ENCODE measurements at places on chromosomes 1 and 21. TPM values are rescaled to one million over a fixed set of nuclear protein-coding genes. Genes with fewer than 3 reads are reported as not detected.

DNA sequence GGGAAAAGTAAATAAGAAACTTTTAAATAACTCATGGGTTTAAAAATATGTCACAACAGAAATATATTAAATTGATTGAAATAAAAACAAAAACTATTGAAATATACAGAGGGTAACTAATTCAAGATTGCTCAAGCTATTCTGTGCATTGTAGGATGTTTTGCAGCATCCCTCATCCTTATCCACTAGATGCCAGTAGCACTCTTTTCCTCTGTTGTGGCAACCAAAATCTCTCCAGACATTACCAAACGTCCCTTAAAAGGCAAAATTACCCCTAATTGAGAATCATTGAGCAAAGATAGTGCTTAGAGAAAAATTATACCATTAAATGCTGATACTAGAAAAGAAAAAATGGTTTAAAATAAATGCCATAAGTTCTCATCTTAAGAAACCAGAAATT, 682.6 kb downstream of the RWDD3 start:
- H3K27me3 ChIP-seq = no peaks in the 10 kb centered on the region
- DNase-seq = no peak
- H3K27ac ChIP-seq = no peak overlapping the region
- H3K36me3 ChIP-seq = no peaks in the 10 kb centered on the region
- H3K4me3 ChIP-seq = no peak overlapping the region
- no peaks in the 10 kb centered on the region for H3K4me1 ChIP-seq

NCAM2 gene
- 43.4 TPM for total RNA-seq

GRCh38 chr1:153985341-153985912, 712 bp downstream of the RAB13 start:
- DNase-seq = peak; percentile 73
- H3K4me3 ChIP-seq = peak overlapping the region; percentile 45
- H3K27me3 ChIP-seq = no peaks in the 10 kb centered on the region

GRCh38 chr21:36825658-36826057, 126.7 kb downstream of the SIM2 start:
- H3K27me3 ChIP-seq = no peaks in the 10 kb centered on the region
- no peaks in the 10 kb centered on the region for H3K36me3 ChIP-seq
- no peaks in the 10 kb centered on the region for H3K4me1 ChIP-seq
- no peak overlapping the region for H3K27ac ChIP-seq
- no peak overlapping the region for H3K4me3 ChIP-seq
- no peak for DNase-seq

DNA sequence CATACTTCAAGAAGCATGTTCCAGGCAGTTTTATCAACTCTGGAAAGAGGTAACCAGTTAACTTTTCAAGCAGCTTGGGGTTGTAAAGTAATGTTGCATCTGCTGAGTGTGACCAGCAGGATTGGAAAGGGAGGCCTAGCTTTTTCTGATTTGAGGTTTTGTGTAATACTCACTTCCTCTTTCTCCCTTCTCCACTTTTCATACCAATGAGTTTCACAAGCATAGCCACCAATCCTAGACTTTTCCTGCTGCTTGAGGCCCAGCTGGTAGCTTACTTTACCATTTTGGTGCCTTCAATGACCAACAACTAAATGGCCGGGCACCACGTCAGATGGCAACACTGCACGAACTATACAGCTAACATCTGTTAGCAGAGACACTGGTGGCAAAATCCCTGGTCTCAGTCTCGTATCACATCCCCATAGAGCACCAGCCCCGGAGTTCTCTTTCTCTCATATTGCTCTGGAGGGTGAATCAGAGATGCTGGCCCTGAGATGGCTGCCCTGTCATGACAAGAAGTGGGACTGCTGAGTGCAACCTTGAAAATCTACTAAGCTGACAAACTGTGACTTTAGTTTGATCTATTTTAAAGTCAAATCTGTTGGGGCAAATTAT, 14.8 kb upstream of the GPR88 start:
- no peaks in the 10 kb centered on the region for H3K4me1 ChIP-seq
- no peak overlapping the region for H3K27ac ChIP-seq
- no peak overlapping the region for H3K4me3 ChIP-seq
- H3K36me3 ChIP-seq = no peaks in the 10 kb centered on the region

- DNase-seq = no peak
- no peaks in the 10 kb centered on the region for H3K36me3 ChIP-seq
- no peaks in the 10 kb centered on the region for H3K4me1 ChIP-seq
Observed at GRCh38 chr1:20380616-20381035, 90.0 kb downstream of the VWA5B1 start.

GRCh38 chr1:207470927-207471326, 16.8 kb downstream of the CR2 start:
- H3K27ac ChIP-seq = no peak overlapping the region
- DNase-seq = no peak
- no peak overlapping the region for H3K4me3 ChIP-seq
- H3K36me3 ChIP-seq = no peaks in the 10 kb centered on the region
- H3K4me1 ChIP-seq = no peaks in the 10 kb centered on the region

OR2L2 gene
- not detected for total RNA-seq

DNA sequence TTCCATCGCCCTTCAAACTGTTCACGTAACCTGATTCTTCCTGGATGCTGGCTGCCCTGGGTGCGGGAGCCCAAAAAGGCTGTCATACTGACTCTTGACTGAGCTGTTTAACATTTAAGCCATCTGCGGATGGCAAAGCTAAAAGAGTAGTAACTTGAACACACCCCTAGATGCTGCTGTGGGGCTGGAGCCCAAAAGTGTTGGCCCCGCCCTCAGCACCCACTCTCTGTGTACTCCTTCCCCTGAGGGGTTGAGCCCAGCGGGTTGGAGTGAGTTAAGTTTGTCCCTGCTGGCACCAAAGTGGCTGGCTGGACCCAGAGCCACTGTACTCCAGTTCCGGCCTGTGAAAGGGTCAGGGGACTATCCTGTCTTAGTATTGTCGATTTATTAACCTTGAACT, 640.6 kb downstream of the PTPRU start:
- H3K27me3 ChIP-seq = no peaks in the 10 kb centered on the region
- DNase-seq = no peak
- no peaks in the 10 kb centered on the region for H3K4me1 ChIP-seq
- no peak overlapping the region for H3K4me3 ChIP-seq
- no peak overlapping the region for H3K27ac ChIP-seq

SPRR2F gene
- 2.8 TPM for total RNA-seq

DNA sequence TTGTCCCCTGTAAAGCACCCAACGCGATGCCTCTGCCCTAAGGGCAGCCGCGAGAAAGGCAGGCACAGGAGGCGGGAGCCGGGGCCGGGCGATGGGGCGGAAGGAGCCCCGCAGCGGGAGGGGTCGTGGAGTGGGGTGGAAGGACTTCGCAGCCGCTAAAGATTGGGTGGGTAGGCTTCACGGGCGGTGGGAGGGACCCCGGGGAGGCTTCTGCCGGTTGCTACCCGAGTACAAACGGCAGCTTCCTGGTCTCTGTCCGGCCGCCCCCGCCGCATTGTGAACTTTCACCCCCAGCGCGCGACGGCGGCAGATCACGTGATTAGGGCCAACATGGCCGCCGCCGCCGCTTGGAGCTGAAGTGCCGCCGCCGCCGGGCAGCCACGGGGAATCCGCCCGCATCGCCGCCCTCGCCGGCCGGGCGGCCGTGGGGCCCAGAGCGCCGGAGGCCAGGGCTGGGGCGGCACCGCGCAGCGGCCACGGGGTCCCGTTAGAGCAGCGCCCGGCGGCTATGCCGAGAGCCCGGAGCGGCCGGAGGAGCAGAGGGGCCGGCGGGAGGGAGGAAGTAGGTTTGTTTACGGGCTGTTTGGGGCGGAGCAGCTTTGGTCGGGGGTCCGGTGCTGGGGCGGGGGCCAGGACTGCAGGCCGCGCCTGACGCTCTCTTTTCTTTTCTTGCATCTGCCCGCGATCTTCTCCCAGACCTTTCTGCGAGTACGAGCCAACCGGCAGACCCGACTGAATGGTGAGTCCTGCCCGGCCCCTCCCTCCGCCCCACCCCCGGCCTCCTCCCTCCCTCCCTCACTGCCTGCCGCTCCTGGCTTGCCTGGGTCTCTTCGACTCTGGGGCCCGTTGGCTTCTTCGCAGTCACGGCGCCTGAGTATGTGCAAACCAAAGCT, 42.4 kb downstream of the TMEM53 start:
- DNase-seq = peak; percentile 90
- peak overlapping the region; percentile 54 for H3K4me3 ChIP-seq
- H3K27me3 ChIP-seq = no peaks in the 10 kb centered on the region
- H3K4me1 ChIP-seq = peaks cover 9% of the 10 kb centered on the region

GRCh38 chr1:117105722-117106121, 15.8 kb downstream of the TRIM45 start:
- H3K4me3 ChIP-seq = no peak overlapping the region
- no peaks in the 10 kb centered on the region for H3K27me3 ChIP-seq
- H3K36me3 ChIP-seq = no peaks in the 10 kb centered on the region
- H3K27ac ChIP-seq = no peak overlapping the region
- no peak for DNase-seq
- H3K4me1 ChIP-seq = no peaks in the 10 kb centered on the region

TMEM63A gene
- total RNA-seq = 71.2 TPM

GRCh38 chr1:9960706-9961562, 17.7 kb downstream of the NMNAT1 start:
- H3K4me1 ChIP-seq = no peaks in the 10 kb centered on the region
- DNase-seq = no peak
- no peaks in the 10 kb centered on the region for H3K27me3 ChIP-seq
- H3K27ac ChIP-seq = no peak overlapping the region
- H3K4me3 ChIP-seq = no peak overlapping the region

- no peak overlapping the region for H3K4me3 ChIP-seq
- no peaks in the 10 kb centered on the region for H3K4me1 ChIP-seq
- no peaks in the 10 kb centered on the region for H3K36me3 ChIP-seq
- no peak overlapping the region for H3K27ac ChIP-seq
- no peak for DNase-seq
- no peaks in the 10 kb centered on the region for H3K27me3 ChIP-seq
Observed at GRCh38 chr1:48627486-48627885, 149.2 kb downstream of the BEND5 start.

DNA sequence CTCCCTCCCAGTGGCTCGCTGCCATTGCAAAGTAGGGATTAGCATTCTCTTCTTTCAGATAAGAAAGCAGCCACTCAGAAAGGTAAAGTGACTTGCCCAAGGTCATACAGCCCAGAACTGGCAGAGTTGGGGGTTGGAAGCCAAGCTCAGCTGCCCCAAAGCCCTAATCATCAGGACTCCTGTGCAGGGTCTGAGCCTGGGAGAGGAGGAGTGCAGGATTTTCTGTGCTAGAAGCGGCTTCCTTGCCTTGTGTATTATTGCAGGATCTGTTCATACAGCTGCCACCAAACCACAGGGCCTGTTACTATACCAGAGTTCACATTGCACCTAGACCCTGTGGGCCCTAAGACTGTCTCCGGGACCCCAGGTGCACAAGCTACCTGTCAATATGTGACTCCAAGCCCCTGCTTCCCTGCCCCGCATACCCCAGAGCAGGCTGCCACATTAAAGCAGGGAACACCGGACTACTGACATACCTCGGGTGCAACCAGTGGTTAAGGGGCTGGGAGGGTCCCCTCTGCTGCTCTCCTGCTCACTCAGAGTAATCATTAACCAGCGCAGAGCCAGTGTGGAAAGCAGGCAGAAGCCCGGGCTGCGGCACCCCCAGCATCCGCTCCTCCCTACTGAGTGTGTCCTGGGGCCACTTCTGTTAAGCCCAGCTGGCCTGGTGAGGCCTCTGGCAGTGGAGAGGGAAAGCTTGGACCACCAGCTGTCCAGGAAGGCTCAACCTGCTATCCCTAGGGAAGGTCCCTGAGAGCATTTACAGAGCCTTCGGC, 15.8 kb downstream of the HSPG2 start:
- DNase-seq = no peak
- no peaks in the 10 kb centered on the region for H3K27me3 ChIP-seq
- H3K4me3 ChIP-seq = no peak overlapping the region

IL24 gene
- total RNA-seq = not detected

DNA sequence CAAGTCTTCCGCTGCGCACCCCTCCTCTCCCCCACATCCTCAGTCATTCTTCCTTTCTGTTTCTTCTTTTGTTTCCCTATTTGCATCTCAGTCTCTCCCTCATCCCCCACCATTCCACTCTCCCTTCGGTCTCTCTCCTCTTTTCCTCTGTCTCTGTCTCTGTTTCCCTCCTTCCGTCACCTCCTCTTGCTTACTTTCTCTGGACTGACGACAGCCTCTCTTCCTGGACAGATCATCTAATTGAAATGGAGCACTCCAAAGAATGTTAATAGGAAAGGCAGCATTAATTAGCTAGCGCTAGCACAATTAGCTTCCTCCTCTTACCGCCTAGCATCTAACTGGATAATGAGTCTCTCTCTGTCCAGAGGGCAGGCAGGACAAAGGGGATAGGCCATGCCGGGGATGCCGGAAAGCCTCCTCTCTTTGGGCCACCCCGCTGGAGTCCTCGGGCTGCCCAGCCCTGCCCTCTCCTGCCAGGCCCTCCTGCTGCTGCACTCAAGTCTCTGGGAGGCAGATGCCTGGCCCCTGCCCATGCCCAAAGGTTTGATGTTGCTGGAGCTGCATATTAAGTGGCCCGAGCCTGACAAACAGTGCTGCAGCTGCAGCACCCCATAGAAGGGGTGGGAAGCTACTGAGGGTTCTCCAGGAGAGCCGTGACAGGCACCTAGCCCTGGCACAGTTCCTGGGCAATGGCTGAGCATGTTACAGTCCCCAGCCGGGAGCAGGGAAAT, 20.8 kb downstream of the DISP3 start:
- no peaks in the 10 kb centered on the region for H3K36me3 ChIP-seq
- H3K4me1 ChIP-seq = no peaks in the 10 kb centered on the region
- H3K27ac ChIP-seq = no peak overlapping the region
- H3K27me3 ChIP-seq = no peaks in the 10 kb centered on the region
- no peak for DNase-seq

OLFML2B gene
- total RNA-seq = 13.0 TPM

DMBX1 gene
- total RNA-seq = not detected

DNA sequence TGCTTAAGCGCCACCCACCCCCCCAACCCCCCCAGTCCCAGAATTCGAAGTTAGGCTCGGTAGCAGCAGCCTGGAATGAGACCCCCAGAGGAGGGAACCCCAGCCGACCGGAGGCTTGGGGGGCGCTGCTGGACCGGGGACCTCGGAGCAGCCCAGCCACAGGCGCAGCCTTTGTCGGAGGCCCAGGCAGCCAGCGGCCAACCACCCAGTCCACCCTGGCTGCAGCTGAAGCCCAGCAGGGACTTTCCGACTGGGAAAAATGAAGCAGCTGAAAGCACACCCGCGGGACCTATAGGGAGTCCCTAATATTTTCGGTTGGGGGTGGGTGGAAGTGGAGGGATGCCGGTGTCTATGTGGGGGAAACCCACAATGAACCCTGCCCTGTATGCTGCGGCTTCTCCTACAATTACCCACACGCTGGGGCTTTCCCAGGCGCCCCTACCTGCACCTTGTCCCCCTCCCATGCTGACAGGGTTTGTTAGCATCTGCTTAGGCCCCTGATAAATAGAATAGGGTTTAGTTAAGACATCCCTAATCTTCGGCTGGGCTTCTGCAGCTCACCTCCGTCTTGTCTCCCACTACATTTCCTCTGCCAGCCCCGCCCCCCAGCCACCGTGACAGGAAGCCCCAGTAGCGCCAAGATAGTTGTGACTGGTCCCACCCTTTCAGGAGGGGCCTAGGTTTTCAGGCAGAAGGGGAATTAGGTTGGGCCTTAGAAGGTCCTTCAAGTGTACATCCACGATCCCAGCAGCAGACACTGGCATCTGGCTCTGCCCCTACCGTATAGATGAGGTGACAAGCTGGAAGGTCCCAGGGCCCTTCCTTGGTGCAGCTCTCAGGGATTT, 838 bp downstream of the CCDC28B start:
- peak; percentile 68 for DNase-seq
- H3K27ac ChIP-seq = peak overlapping the region; percentile 90
- peak overlapping the region; percentile 51 for H3K4me3 ChIP-seq

SLAMF9 gene
- total RNA-seq = not detected

Data from uterus (tissue), 4 donors.